ENCODE measurements at places on chromosomes 5 and 9.

DNA sequence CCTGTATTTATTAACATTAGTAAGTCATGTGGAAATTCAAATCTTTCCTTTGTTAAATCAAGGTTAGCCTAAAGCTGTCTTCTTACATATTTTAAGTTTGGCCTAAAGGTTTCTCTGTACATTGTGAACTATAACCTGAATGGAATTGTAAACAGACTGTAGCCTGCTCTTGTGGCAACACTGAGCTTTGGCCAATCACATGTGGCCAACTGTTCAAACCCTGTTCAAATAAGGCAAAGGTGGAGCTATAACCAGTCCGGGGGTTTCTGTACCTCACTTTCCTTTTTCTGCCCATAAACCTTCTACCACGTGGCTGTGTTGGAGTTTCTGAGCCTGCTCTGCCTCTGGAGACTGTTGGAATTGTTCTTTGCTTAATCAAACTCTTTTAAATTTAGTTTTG is 3.3 kb upstream of the HAPLN1 start:
- peaks cover 47% of the 10 kb centered on the region for H3K27me3 ChIP-seq
- H3K36me3 ChIP-seq, result no peaks in the 10 kb centered on the region
- no peak for DNase-seq
- peaks cover 15% of the 10 kb centered on the region for H3K4me1 ChIP-seq
- H3K4me3 ChIP-seq, result no peak overlapping the region

DNA sequence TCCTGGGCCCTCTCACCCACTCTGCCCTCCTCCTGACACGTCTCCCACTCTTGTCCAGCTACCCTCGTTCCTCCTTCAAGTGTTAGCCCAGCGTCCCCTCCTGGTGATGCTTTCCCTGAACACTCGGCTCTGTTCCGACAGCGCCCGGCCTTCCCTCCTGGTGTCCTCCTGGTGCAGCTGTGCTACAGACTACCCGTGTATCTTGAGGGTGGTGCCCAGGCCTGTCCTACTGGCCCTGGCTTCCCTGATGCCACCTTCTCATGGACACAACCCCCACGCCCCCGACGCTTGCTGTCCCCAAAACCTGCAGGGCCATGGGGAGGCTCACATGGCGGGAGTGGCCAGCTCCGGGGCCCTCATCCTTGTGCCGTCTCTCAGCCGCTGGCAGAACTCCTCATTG is 21.4 kb upstream of the SCGB3A1 start:
- no peaks in the 10 kb centered on the region for H3K4me1 ChIP-seq
- H3K4me3 ChIP-seq, result no peak overlapping the region
- DNase-seq, result no peak

DNA sequence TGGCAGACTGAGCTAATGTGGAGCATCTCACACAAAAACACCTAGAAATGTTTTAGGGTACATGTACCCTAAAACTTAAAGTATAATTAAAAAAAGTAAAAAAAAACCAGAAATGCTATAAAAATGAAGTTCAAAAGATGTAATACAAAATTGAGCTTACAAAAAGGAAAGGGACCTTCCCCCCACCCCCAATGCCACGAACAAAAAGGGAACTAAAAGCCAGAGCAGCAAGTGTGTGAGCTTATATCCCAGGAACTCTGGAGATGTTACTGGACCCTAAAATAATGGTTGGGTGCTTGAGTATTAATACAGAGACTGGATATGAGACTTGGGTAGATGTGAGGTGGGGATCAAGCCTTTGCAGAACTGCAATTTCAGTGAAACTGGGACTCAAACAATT is 11.0 kb downstream of the SPATA9 start:
- H3K27ac ChIP-seq, result no peak overlapping the region
- H3K4me1 ChIP-seq, result no peaks in the 10 kb centered on the region
- H3K36me3 ChIP-seq, result no peaks in the 10 kb centered on the region

- no peak overlapping the region for H3K27ac ChIP-seq
- H3K36me3 ChIP-seq, result peaks cover 2% of the 10 kb centered on the region
- peaks cover 25% of the 10 kb centered on the region for H3K4me1 ChIP-seq
- no peak overlapping the region for H3K4me3 ChIP-seq
- peaks cover 25% of the 10 kb centered on the region for H3K27me3 ChIP-seq
- DNase-seq, result no peak
Observed at GRCh38 chr5:73236541-73237128, 63.6 kb downstream of the TMEM174 start.

DNA sequence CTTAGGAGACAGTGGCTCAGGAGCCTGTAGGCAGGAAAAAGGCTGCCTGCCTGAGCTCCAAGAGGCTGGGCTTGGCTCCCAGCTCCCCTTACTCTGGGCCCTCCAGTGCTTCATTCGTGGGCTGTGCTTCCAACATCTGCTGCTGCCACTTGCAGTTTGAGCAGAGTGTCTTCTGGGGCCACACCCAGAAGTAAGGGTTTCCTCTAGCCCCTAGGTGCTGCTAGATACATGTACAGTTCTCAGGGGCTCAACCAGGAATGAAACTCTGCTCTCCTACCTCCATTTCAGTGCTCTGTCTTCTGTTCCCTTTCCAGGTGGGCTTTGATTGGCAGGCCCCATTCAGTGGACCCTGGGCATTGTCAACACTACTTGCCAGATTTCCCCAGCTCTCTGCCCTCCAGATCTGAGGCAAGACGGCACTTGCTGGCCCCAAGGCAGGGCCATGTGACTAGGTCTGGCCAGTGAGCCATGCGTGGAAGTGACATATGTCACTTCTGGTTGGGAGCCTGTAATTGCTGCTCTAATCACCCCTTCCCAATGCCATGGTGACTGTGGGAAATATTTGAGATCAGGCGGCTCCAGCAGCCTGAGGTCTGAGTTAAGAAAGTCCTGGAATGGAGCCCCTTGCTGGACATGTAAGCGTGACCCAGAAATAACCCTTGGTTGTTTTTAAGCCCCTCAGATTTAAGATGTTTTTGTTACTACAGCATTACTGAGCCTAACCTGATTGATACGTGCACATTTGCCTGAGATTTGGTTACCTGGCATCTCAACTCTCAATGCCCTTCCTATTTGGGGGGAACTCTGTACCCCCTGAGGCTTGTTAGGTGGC is 9.4 kb upstream of the BOD1 start:
- H3K4me1 ChIP-seq, result peaks cover 5% of the 10 kb centered on the region
- peaks cover 8% of the 10 kb centered on the region for H3K27me3 ChIP-seq
- no peak overlapping the region for H3K27ac ChIP-seq
- no peak overlapping the region for H3K4me3 ChIP-seq
- no peak for DNase-seq

GRCh38 chr5:74640450-74640953 is at the start of gene ENC1:
Gene ENC1, minus strand, starts transcription at chr5:74640728. Its CDS starts 4,243 bp downstream, at chr5:74636485.
- H3K4me3 ChIP-seq, result peak within 1 kb of the TSS; percentile 90
- H3K27me3 ChIP-seq, result peaks cover 31% of the 10 kb centered on the region
- H3K36me3 ChIP-seq, result no peaks in the 10 kb centered on the region

DNA sequence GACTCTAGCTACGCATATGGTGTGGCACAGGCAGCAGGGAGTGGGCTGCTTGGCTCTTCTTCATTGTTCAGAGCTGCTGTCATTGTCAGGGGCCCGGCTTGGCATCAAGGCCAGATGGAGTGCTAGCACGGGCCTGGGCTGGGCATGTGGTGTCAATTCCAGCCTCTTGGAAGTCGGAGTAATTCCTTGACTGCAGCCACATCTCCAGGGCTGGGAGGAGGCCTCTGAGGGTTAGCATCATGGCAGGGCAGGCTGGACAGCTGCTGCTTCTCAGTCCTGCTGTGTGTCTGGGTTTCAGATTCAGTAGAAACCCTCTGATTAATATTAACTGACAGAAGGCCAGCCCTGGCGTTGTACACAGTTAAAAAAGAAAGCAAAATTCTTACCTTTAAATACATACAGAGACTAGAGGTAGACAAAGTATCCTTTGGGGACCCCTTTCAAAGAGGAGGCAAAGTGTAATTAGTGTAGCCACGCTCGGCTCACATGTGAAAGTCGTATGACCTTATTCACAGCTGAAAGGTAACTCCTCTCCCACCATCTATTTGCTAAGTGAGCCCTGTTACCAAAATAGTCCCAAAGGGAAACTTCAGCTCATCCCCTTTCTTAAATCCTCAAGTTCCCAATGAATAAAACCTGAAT is 126.4 kb downstream of the DOCK2 start:
- no peak overlapping the region for H3K27ac ChIP-seq
- H3K36me3 ChIP-seq, result peaks cover 92% of the 10 kb centered on the region
- no peak overlapping the region for H3K4me3 ChIP-seq

- H3K27ac ChIP-seq, result no peak overlapping the region
- no peaks in the 10 kb centered on the region for H3K27me3 ChIP-seq
- peaks cover 80% of the 10 kb centered on the region for H3K36me3 ChIP-seq
- DNase-seq, result no peak
- no peak overlapping the region for H3K4me3 ChIP-seq
- H3K4me1 ChIP-seq, result peaks cover 10% of the 10 kb centered on the region
Observed at GRCh38 chr5:72283358-72283757, 36.7 kb downstream of the MRPS27 start.

DNA sequence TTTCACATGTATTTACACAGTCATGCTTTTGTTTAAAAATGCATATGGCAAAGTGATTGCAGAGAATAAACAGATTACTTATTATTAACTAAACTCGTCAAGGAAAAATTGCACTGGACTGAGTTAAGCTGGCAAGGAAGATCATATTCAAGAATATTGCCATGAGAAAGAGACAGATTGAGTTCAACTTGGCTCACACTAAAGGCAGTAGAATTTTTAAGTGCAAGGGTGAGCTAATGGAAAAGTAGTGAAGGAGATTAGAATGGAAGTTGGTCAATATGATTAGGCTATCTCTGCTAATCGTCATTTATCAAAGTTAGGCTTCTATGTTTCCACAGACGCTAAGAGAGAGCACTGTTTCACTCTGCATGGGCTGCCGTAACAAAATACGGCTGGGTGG is 557.6 kb downstream of the PRR16 start:
- H3K36me3 ChIP-seq, result no peaks in the 10 kb centered on the region
- H3K27me3 ChIP-seq, result no peaks in the 10 kb centered on the region
- no peak overlapping the region for H3K27ac ChIP-seq
- DNase-seq, result no peak
- H3K4me1 ChIP-seq, result no peaks in the 10 kb centered on the region

- no peak overlapping the region for H3K4me3 ChIP-seq
- H3K27me3 ChIP-seq, result peaks cover 2% of the 10 kb centered on the region
- H3K27ac ChIP-seq, result no peak overlapping the region
- H3K4me1 ChIP-seq, result no peaks in the 10 kb centered on the region
Observed at GRCh38 chr9:72635197-72635596, 113.8 kb downstream of the TMC1 start.

DNA sequence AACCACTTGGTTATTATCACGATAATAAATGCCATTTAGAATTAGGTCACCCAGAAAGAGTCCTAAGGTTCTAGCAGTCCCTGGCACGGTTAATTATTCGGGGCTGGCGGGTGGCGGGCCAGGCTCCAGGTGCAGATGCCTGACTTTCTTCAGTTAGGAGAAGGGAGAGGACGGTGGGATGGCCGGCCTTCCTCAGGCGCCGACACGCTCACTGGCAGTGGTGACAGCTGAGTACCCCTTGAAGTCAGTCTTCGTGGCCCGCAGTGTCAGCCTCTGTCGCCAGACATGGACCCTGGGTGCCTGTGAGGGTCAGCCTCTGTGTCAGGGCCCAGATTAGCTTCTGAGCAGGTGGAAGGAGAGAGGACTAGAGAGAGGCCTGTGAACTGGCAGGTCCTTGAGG is 21.1 kb upstream of the EXOC3 start:
- H3K4me3 ChIP-seq, result no peak overlapping the region
- H3K36me3 ChIP-seq, result no peaks in the 10 kb centered on the region
- no peak overlapping the region for H3K27ac ChIP-seq
- no peak for DNase-seq

DNA sequence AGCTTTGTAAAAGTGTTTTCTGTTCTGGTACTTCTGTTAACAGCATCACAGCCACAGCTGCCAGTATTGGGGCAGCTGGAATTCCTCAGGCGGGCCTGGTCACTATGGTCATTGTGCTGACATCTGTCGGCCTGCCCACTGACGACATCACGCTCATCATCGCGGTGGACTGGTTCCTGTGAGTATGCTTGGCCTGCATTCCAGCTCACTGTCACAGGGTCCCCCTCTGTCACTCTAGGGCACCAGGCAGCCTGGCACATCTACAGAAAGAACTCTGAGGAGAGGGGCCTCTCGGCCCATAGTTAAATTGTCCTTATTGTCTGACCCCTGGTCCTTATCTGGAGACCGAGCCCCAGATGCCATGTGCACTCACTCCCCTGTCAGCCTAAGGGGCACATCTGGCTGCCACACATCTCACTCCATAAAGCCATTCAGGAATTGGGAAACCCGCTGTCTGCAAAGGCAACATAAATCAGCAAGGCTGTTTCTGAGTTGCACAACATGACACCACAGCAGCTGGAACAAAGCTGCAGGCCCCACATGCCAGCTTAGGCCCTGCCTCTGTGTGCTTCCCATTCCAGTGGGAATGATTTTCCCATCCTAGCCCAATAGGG is 77.5 kb downstream of the SLC1A3 start:
- H3K27me3 ChIP-seq, result peaks cover 10% of the 10 kb centered on the region
- no peak overlapping the region for H3K27ac ChIP-seq
- no peak overlapping the region for H3K4me3 ChIP-seq
- no peak for DNase-seq
- peaks cover 10% of the 10 kb centered on the region for H3K4me1 ChIP-seq

GRCh38 chr9:84339503-84339902 is 1.1 kb downstream of the SLC28A3 start:
- no peaks in the 10 kb centered on the region for H3K4me1 ChIP-seq
- H3K27me3 ChIP-seq, result no peaks in the 10 kb centered on the region
- H3K36me3 ChIP-seq, result no peaks in the 10 kb centered on the region
